ENCODE measurements at places on chromosomes 3 and 15.

GRCh38 chr15:62578960-62579359 lies 413.9 kb upstream of the C2CD4B start:
- no peak for DNase-seq

- no peak for DNase-seq
Observed at GRCh38 chr15:59304034-59304795, 68.5 kb downstream of the MYO1E start.

DNA sequence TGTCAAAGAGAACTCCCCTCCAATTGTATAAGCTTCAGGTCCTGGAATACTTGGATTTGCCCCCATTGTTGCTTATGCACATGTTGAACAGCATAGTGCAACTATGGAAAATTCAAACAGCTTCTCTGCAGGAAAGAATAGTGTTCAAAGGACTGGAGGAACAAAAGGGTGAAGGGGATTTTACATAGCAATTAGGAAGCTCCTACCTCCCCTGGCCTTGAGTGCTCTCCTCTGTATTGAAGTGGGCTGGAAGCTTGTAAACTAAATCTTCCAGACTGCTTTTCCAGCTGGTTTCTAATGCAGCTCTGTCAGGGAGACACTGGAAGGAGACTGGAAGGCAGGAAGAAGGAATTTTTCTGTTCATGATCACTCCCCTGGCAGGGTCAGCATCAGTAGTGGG lies 7.2 kb upstream of the ELP6 start:
- DNase-seq = no peak

GRCh38 chr3:58383904-58384303 lies 49.7 kb downstream of the PDHB start:
- no peak for DNase-seq

DNA sequence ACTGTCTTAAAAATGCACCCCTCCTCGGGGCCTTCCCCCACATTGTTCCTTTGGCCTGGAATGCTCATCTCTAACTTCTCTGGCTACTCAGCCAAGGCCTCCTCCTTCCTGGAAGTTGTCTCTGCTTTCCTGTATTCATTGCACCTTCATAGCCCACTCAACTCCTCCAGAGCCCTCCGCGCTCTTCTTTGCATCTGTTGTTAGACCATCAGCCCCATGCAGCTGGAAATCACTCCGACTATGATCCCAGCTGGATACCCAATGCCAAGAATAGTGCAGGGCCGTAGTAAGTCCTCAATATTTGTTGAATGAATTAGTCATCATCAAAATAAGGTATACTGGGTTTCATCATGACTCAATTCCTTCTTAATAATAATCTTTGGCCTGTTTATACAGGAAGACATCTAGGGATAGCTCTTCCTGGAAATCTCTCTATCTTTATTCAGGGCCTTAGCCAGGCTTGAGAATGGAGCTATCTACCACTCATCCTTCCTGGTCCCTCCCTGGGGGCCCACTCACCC lies 112.7 kb downstream of the SYNPR start:
- no peak for DNase-seq

DNA sequence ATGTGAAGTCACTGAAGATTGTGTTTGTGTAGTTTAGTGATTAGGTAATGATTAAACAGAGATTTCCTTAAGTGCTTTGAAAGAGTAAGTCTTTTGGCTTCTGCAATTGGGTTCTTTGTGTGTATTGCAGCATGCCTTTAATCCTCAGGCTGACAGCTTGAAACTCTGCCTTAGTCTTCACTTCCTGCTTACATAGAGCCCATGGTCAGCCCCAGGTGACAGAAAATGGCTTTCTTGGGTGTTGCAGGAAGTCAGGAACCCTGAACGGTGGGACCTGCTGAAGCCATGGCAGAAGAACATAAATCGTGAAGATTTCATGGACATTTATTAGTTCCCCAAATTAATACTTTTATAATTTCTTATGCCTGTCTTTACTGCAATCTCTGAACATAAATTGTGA lies 61.3 kb downstream of the KBTBD8 start:
- no peak for DNase-seq

DNA sequence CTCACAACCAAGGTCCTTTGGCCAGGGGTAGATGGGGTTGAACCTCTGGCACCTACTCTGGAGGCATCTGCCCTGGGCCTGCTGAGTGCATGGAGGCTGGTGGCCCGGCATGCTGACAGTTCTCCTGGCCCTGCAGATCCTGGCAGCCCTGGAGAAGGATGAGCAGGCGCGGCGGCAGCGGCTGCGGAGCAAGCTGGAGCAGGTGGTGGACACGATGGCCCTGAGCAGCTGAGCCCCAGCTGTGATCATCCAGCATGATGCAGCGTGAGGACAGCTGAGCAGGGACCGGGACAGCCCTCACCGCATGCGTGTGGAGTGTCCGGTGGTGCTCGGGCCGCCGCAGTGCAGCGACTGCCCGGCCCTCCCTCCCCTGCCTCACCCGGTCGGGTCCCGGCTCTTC lies 50.9 kb downstream of the PLXNA1 start:
- no peak for DNase-seq

GRCh38 chr3:62659660-62660059 lies 215.6 kb downstream of the CADPS start:
- DNase-seq = no peak

DNA sequence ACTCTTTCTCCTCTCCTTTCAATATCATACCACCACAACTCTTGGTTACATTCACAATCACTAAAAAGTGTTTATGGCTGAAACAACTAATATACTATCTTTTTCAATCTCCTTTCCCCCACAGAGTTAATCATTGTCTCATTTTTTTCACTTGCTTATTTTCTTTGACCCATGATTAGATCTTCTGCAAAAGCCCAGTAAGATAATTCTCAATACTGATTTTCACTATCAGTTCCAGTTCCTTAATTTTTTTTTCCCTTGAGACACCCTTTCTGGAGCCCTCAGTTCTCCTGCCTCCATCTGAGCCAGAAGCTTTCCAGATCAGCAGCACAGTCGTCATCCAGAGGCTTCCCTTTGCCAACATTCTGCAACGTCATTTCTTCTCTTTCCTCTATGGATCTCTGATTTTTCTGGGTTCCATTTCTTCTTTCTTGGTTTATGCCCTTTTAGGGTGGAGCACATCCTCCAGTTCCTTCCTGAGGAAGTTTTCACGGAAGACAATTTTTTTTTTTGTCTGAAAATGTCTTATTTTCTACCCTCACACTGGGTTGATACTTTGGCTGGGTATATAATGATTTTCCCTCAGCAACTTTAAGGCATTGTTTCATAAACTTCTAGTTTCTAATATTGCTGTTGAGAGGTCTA lies 88.7 kb upstream of the C15orf39 start:
- no peak for DNase-seq

- peak; percentile 1 for DNase-seq
Observed at GRCh38 chr3:192727032-192727847, at the start of gene FGF12. Gene FGF12 (minus strand): TSS chr3:192727541.

DNA sequence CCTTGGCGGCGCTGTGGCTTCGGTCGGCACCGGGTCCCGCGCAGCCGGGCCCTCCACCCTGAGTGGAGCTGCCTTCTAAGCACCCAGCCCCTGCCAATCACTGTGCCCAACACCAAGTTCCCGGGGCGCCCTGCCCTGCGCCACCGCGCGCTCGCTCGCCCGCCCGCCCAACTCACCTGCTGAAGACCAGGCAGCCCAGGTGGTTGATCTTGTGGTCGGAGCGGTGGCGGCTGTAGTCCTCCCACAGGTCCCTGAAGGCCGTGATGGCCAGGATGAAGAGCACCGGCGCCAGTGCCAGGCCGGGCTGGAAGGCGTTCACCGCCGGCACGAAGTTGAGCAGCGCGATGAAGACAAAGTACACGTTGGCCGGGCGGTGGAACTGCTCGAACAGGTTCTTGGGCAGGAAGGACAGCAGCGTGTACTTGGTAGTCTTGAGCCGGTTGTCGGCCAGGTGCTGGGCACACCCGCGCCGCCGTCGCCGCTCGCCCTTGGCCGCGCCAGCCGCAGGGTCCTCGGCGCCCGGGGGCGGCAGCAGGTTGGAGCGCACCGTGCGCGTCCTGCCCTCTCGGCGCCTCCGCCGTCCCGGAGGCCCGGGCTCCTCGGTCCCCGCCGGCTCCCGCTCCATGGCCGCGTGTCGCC lies 536 bp downstream of the ATP10A start:
- DNase-seq = no peak

- DNase-seq = no peak
Observed at GRCh38 chr15:51318382-51319150, 19.8 kb downstream of the CYP19A1 start.

- DNase-seq = no peak
Observed at GRCh38 chr15:76223521-76223920, 87.7 kb downstream of the ETFA start.

GRCh38 chr3:36957862-36958686 lies 13.2 kb upstream of the TRANK1 start:
- peak; percentile 96 for DNase-seq

GRCh38 chr15:40436116-40436891 lies 4.4 kb upstream of the BAHD1 start:
- peak; percentile 79 for DNase-seq

DNA sequence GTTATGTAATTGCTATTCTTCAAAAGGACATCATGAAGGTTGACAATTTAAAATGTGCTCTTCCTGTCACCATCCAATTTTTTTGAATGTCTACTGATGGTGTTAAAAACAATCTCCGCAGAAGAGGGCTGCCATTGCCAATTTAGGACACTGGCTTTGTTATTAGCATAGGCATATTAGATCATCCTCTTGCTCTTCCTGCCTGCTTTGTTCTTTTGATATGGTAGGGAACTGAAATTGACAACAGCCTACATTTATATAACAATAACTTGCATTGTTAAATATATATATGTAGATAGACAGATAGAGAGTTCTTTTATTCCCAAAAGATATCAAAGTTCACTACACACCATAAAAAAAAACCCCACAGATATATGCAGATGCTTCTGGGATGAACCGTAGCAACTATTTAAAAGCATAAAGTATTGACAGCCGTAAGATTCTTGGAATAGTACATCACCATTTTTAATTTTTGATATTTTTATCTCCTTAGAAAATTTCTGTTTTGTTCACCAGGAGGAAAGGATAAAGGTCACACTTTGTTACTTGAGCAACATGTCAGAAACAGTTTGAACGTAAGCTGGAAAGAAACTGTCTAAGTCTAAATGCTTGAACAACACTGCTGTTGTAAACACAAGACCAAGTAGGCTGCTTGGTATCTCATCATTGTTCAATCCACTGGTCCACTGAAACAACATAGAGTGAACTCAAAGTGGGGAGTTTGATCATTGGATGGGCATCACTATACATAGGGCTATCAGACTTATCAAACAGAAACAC lies 66.5 kb downstream of the MDFIC2 start:
- no peak for DNase-seq

GRCh38 chr15:100194996-100195395 lies 146.8 kb downstream of the ADAMTS17 start:
- no peak for DNase-seq

- no peak for DNase-seq
Observed at GRCh38 chr3:9198261-9198660, 51.2 kb downstream of the SRGAP3 start.

- DNase-seq = no peak
Observed at GRCh38 chr3:39028546-39028945, 23.2 kb downstream of the SCN11A start.

DNA sequence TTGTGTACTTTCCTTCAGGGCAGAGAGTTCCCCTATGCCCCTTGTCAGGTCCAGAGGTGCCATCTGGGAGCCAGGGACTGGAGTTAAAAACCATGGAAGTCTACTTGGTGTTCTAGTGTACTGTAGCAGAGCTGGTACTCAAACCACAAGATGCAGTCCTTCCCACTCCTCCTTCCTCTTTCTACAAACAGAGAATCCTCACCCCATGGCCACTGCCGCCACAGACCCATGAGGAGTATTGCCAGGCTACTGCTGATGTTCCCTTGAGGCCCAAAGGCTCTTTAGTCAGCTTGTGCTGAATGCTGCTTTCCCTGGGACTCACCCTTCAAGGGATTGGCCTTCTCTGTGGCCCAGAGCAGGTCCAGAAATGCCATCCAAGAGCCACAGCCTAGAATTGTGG lies 229.2 kb upstream of the ZPLD1 start:
- DNase-seq = no peak

GRCh38 chr15:90609242-90610180 lies 79.8 kb downstream of the CRTC3 start:
- DNase-seq = no peak

GRCh38 chr3:22627993-22628499 lies 575.1 kb upstream of the UBE2E2 start:
- DNase-seq = no peak

DNA sequence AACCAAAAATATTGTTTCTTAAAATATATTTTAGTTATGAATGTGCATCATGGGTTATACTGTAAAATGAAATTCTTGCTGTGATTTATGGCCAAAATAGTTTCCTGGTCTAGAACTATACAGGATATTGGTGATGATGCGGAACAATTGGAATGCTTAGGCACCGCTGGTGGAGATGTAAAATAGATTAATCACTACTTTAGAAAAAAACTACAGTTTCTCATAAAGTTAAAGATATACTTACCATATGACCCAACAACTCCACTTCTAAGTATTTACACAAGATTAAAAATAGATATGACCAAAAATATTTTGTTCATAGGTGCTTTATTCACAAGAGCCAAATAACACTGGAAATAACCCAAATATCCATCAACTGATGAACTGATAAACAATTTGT lies 126.7 kb downstream of the TUSC7 start:
- no peak for DNase-seq

DNA sequence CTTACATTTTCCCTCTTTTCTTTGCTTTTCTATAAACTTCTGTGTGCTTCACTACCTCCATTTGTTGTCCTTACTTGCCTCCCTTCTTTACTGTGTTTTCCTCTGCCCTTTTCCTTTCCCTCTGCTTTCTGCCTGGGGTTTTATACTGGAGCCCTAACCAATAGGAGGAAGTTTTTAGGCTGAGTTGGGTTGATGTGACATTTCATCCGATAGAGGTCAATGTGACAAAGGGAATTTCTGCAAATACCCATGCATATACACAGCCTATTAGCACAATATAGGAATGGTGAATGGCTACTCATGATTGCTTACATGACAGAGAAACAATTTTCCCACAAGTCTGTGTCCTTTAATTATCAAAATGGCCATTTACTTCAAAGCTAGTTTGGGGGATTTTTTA lies 153.0 kb upstream of the ARPP21 start:
- no peak for DNase-seq

GRCh38 chr3:193190146-193190786 lies 50.8 kb upstream of the PLAAT1 start:
- peak; percentile 12 for DNase-seq

- no peak for DNase-seq
Observed at GRCh38 chr3:158711886-158712285, 20.4 kb downstream of the RARRES1 start.

- no peak for DNase-seq
Observed at GRCh38 chr3:32684029-32684799, 774 bp upstream of the CNOT10 start.

- no peak for DNase-seq
Observed at GRCh38 chr3:3664935-3665334, 134.3 kb upstream of the LRRN1 start.
